Karpas-422 (cell line): ENCODE measurements at places on chromosomes 4 and X. TPM values are rescaled to one million over a fixed set of nuclear protein-coding genes. Genes with fewer than 3 reads are reported as not detected.

IL2 gene
- total RNA-seq, result not detected in 2 replicates

ATG4A gene
- total RNA-seq, result 11.5 and 13.2 TPM in 2 replicates

NELFA gene
- total RNA-seq, result 22.6 and 44.6 TPM in 2 replicates

SULT1E1 gene
- total RNA-seq, result not detected in 2 replicates

UNC5C gene
- not detected in 2 replicates for total RNA-seq

TMSB15A gene
- not detected in 2 replicates for total RNA-seq

CHST7 gene
- total RNA-seq, result 1.6 and 2.5 TPM in 2 replicates

ODAM gene
- not detected in 2 replicates for total RNA-seq

UGT2A1 gene
- total RNA-seq, result not detected in 2 replicates

ATRX gene
- total RNA-seq, result 69.7 and 92.5 TPM in 2 replicates

SLC34A2 gene
- not detected in 2 replicates for total RNA-seq

NUDT10 gene
- total RNA-seq, result not detected in 2 replicates

NLGN4X gene
- 96.9 and 183 TPM in 2 replicates for total RNA-seq

BTK gene
- total RNA-seq, result 81.6 and 94.2 TPM in 2 replicates

AGA gene
- 13.3 and 21.1 TPM in 2 replicates for total RNA-seq

PF4V1 gene
- total RNA-seq, result not detected in 2 replicates

ZCCHC18 gene
- total RNA-seq, result 0.41 and 0.90 TPM in 2 replicates

MID2 gene
- total RNA-seq, result 0.22 and 0.40 TPM in 2 replicates

HDX gene
- total RNA-seq, result 5.4 and 12.2 TPM in 2 replicates

MPP1 gene
- total RNA-seq, result 5.7 and 10.7 TPM in 2 replicates

NKRF gene
- total RNA-seq, result 10.1 and 18.0 TPM in 2 replicates

RTL3 gene
- not detected in 2 replicates for total RNA-seq

CCSER1 gene
- 0.87 and 3.6 TPM in 2 replicates for total RNA-seq

MSX1 gene
- total RNA-seq, result 4.5 and 10.2 TPM in 2 replicates
